ENCODE measurements at places on chromosomes 11 and 22.

- DNase-seq = no peak
These were observed 20.8 kb downstream of the CSNK2A3 start for GRCh38 chr11:11332141-11332710.

DNA sequence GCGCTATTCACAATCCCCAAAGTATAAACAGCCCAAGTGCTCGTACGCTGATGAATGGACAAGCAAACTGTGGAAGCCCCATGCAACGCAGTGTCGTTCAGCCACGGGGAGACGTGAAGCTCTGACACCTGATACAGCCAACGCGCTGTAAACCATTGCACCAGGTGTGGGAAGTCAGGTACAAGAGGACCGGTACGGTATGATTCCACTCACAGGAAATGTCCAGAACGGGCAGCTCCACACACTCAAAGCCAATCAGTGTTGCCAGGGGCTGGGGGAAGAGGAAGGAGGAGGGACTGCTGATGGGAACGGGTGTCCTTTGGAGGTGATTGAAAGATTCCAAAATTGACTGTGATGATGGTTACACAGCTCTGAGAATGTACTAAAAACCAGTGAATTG, 64.5 kb downstream of the BRD1 start:
- DNase-seq = no peak

DNA sequence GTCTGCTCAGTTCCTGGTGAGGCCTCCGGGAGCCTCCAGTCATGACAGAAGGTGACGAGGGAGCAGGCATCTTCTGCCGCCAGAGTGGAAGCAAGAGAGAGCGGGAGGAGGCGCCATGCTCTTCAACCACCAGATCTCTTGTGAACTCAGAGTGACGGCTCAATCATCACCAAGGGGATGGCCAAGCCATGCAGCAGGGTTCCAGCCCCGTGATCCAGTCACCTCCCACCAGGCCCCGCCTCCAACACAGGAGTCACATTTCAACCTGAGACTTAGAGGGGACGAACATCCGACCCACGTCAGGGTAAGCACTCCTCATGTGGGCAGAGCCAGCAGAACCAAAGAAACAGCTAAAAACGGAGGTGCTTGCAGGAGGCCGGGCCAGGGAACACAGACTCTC, 1470.5 kb downstream of the BRD1 start:
- no peak for DNase-seq

DNA sequence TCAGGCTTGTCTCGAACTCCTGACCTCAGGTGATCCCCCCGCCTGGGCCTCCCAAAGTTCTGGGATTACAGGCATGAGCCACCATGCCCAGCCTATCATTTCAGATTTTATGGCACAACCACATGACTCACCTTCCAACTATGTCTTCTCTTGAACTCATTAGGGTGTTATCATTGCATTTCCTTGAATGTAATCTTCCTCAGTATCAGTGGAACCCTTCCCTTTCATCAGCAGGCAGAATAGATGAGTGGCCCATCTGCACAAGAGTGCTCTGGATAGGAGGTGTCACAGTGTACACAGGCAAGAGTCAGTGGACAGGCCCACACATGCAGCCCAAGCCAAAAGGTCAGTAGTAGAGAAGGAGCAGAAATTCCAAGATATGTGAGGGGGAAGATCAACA, 29.1 kb upstream of the AQP11 start:
- DNase-seq = no peak

DNA sequence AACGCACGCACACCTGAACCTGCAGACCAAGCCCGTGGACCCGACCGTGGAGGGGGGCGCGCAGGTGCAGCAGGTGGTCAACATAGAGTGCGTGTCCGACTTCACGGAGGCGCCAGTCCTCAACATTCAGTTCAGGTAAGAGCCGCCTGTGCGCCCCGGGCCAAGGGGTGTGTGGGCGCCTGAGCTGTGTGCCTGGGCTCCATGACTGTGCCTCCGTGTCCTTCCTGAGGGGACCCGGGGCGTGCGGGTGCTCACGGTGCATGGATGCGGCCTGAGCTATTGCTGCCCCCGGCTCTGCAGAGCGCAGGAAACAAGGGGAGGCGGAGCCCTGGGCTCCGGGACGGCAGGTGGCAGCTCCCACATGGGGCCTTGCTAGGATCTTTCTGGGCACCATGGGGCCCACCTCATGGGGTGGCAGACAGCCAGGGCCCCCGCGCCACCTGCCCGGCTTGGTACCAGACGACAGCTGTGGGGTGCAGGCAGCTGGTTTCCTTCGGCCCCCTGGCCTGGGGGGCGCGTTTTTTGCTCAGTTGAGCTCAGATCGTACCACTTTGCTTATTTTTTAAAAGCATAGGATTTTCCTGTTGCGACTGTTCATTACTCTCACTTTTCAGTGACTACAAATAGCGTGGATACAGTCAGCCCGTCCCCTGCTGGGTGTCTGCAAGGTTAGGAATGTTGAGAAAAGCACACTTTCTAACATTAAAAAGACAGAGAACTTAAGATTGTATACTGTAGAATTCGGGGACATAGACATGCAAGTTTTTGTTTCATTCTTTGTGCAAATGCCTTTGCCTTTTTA, 28.3 kb downstream of the MUC6 start:
- no peak for DNase-seq

DNA sequence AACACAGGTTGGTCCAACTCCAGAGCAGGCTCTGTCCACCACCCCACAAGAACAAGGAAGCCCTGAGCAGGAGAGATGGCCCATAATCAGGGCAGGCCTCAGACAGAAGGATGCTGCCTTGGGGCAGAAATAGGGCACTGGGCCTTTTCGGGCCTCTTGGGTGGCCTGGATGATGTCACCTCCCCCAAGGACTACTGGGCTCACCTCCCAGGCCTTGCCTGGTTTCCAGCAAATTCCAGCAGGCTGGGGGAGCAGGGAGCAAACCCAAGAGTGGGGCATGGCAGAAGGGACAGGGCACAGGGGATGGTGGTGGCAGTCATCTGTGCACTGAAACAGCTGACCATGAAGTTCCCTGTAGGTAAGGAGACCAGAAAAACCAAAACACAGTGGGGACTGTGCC, 5.3 kb upstream of the NAA40 start:
- no peak for DNase-seq

DNA sequence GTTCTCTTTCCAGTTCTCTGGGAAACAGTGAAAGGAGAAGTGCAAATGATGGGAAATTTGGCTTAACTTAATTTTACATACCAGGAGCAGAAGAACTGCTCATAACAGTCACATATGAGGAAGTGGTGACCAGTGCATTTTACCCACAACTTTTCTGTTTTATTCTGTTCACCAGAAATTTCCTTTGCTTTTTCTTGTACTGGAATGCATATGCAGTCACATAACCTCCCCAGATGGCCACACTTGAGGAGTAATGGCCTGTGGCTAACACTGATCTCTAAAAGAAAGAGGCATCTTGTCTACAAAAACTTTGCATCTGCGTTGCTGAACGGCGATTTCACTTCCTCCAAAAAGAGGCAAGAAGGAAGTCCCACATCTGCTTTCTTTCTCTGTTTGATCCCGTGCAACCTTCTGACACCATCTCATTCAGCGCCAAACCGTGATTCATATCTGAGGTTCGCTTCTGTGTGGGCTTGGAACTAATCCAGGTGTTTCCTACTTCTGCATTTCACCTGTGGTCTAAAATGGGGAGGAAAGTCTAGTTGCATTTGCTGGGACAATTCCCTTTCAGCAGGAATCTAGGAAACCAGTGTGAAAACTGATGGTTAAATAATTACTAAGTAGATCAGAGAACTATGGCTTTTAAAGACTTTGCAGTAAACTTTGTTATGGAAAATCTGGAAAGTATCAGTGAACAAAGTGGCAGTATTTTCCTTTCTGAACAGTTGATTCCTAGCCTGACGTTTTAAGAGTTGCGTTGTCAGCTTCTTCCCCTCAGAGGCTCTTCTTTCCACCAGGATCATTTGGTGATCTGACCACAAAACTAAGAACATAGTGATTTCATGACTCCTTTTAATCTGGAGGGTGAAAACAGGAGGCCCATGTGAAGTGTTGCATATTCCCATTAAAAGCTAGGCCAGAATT, 4.2 kb upstream of the MPEG1 start:
- no peak for DNase-seq

DNA sequence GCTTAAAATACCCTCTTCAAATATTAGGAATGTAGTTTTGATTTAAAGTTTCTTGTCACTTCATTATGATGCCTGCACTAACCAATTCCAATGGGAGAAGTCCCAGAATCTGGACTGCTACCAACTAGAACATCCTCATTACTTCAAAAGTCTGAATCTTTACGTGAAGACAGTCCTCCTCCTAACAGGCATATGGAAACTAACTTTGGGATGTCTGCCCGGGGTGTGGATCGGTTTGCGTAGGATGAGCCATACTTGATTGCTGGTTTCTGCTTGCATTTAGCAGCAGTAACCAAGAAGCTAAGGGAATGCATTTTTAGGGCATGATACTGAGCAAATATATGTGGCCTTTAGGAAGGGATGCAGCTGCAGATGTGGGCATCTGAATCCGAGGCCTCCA, 177.1 kb downstream of the LRRC4C start:
- no peak for DNase-seq

- no peak for DNase-seq
These were observed 2.1 kb downstream of the APOBEC3B start for GRCh38 chr22:38984224-38984623.

DNA sequence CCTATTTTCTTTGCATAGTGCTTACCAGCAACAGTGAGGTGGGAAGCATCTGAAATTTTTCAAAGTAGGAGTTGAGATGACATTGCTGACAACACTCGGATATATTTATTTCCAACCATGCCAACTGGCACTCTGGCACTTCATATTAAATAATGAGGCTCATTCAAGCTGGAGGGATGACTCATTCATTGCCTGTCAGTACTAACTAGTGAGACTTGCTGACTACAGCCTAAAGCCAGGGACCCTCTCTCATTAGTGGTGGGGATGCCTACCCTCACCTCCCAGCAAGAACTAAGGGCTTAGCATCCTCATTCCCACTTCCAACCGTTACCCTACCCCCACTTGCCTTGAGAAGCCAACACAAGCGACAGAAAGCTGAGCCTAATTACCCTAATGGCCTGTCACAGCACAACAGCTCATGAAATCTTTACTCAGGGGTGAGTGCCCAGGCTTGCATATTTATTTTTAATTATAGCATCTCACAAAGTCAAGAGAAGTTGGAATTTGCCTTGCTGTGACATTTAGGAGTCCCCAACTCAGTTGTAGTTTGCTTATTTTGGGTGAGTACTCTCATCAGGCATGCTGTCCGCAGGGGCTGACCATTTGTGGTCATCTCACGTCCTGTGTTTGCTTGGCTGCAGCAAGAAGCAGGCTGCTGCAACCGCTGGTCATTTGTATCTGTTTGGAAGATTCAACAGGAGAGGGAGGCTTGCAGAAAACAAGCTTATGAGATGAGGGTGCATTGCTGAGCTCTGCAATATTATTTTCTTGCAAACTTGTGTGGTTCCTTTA, 181.6 kb upstream of the POU2AF2 start:
- no peak for DNase-seq

DNA sequence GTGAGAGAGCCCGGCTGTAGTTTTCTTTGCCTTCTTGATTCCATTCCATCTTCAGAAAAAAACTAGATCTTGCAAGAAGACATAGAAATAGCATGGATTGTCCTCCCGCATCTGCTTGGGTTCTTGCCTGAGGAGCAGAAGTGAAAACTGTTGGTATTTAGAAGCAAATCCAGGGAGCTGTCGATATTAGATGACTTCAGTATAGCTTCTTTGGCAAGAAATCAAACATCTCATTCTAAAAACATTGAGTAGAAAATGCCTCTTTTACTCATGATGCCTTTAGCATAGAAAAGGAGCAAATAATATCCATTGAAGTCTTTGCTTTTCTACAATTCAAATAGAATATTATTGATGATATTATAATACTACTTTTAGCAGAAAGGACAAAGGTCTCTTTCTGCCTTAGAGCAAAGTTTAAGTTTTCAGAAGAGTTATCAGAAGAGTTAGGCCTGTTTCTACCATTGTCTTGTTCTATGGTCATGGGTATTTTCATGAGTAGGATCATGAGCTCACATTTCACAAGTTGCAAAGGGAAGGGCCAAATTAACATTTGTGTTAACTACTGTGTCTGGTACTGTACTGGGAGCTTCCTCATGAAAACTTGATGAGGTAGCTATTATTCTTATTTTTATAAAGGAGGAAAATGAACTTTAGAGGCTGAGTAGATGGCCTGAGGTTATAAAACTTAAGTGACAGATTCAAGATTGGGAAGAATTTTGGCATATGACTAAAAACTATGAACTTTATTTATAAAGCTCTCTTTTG, 49.7 kb downstream of the EXT2 start:
- no peak for DNase-seq

GRCh38 chr22:31340360-31340759, 5.8 kb downstream of the PATZ1 start:
- DNase-seq = no peak

- DNase-seq = no peak
These were observed 1.4 kb upstream of the TRMT2A start for GRCh38 chr22:20118300-20119020.

DNA sequence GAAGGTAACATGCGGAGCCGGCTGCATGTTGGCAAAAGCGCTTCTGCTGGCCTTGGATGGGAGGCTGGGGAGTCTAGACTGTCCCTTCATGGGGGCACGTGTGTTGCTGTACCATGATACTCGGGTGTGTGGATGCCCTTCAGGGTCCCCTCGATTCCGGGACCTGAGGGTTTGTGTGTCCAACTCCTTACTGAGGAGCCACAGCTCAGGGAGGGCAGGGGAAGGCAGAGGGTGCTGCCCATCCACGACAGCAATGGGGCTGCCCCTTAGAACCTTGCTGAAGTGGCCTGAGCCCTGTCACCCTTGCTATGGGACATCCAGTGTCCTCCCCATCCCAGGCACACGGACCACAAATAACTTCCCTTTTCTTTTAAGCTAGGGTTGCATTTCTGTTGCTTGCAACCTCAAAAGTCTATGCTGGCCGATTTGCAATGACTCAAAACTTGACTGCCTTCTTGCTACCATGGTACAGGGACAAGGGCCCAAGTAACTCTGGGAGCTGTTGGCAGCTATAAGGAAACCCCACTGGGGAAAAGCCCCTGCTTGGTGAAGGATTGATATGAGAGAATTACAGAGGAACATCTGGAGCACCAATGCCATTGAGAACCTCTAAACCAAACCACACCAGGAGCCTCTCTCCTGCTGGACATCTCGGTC, 43.8 kb downstream of the RTL6 start:
- DNase-seq = no peak

- no peak for DNase-seq
These were observed 39.1 kb downstream of the SCUBE2 start for GRCh38 chr11:9052316-9052715.

DNA sequence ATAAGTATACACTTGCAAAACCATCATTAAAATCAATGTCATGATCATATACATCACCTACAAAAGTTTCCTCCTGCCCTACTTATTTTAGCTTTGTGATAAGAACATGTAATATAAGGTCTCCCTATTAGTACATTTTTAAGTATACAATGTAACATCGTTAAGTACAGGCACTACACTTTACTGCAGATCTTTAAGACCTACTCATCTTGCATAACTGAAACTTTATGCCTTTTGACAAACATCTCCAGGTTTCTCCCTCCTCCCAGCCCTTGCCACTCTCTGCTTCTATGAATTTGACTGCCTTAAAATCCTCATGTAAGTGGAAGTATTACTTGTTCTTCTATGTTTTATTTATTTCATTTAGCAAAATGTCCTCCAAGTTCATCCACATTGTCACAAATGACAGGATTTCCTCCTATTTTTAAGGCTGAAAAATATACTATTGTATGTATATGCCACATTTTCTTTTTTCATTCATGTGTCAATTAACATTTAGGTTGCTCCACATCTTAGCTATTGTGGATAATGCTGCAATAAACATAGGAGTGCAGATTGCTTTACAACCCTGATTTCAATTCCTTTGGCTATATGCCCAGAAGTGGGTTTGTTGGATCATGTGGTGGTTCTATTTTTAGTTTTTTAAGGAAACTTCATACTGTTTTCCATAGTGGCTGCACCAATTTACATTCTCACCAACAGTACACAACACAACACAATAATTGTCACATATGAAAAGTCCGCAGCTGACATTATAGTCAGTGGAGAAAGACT, 471.1 kb upstream of the ANO3 start:
- DNase-seq = no peak

All from NCI-H2029 treated with DMSO at 0.1 percent for 48 hours (cell line).